Cerebellum (tissue), 4 donors: ENCODE measurements at places on chromosomes 6 and 20.

- DNase-seq = no peak
Observed at GRCh38 chr20:50304923-50305635, 114.4 kb downstream of the CEBPB start.

GRCh38 chr6:169146521-169146920, 107.1 kb downstream of the THBS2 start:
- no peak for DNase-seq

DNA sequence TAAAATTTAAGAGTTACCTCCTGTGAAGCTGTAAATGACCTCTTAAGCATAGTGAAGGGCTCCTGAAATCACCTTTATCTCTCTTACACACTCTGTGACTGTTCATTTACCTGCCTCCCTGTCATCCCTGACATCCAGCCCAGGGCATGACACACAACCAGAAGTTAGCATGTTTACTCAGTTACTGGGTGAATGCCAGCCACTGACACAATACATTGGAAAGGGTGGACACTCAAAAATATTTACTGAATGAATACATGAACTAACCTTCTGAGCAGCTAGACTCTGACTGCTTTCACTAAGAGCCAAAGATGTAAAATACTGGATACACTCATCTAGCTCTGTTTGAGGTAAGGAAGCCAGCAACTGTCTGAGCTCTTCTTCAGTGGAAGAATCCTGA, 25.3 kb downstream of the SERAC1 start:
- no peak for DNase-seq

- DNase-seq = no peak
Observed at GRCh38 chr6:130575557-130575956, 209.7 kb downstream of the TMEM200A start.

DNA sequence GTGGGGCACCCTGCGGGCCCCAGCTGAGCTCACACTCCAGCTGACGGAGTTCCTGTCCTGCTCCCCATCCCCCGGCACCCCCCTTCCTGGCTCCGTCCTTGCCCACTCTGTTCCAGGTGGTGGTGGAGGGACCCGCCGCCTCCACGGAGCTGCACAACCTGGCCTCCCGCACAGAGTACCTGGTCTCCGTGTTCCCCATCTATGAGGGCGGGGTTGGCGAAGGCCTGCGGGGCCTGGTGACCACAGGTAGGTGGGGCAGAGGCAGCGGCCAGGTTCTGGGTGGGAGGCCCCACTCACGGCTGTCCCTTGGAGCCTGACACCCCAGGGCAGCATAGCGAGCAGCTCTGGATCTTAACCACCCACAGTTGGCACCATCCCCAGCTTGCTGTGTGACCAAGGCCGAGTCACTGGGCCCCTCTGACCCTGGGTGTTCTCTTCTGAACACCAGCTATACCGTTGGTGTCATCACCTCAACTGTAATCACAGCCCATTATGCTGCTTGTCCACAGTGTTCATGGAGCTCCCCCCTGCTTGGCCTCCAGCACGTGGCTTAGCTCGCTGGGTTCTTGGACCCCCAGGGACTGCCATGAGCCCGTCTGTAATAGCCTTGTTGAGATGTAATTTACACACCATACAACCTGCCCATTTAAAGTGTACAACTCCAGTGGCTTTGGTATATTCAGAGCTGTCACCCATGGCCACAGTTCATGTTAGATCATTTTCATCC, 17.4 kb downstream of the COL20A1 start:
- DNase-seq = no peak

DNA sequence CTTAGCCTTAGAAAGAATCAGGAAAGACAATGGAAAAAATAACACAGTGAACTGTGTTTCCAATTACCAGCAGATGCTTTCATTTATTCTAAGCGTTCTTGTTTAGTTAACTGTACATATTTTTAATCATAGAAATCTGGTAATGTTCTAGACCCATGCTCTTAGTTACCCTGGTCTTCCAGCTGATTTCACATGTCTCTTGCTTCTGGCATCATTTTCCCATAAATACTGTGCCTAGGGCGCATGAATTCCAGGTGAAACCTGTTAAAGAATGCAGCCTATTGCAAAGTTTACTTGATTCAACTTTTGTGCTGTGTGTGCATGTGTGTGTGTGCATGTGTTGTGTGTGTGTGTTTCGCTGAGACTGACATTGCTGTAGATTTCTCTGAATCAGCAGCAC, 178.6 kb downstream of the PDE7B start:
- DNase-seq = no peak

- DNase-seq = no peak
Observed at GRCh38 chr6:22349528-22349927, 52.7 kb upstream of the PRL start.

GRCh38 chr6:29603930-29604329, 19.0 kb downstream of the OR2H2 start:
- DNase-seq = no peak

DNA sequence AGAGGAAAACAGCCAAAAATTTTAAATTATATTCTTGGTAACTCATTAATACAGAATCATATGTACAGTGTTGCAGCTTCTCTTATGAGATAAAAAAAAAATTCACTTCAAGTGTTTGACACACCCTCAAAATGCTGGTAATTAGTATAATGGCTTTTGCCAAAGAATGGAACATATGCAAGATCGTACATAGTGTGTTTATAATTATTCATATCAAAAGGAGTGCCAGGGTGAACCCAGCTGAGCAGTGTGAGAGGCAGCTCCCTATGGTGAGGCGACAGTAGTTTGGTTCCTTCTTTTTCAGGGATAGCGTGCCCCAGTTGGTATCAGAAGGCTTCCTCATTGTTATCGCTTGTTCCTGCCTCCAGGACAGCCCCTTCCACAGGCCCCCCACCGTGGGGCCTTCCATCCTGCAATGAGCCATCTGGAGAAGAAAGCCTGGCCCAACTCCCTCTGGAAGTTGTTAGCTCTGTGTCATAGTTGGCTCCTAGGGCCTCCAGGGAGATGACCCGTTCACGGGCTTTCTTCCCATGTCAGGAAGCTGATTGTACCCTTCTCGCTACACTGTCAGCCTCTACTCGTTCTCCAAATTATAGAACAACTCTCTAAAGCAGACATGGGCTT, 150.7 kb downstream of the FRK start:
- no peak for DNase-seq

GRCh38 chr6:131937226-131937625, 13.9 kb downstream of the CCN2 start:
- no peak for DNase-seq

GRCh38 chr20:53319716-53320115, 273.9 kb downstream of the ZNF217 start:
- DNase-seq = no peak

DNA sequence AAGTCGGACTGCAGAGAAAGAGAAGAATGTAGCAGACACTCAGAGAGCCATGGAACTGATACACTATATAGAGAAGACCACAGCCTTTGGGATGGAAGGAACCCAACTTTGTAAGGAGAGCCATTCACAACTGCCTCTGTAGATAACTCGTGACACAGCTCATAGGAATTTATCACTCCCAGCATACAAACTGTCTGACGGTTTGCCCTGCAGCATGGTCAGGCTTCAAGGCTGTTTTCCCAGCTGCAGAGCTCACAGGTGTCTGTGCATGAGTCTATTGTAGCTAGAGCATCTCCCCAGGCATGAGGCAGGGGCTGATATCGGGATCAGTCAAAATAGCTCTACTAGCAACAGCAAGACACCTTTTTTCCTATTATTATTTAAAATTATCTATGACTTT, 130.5 kb upstream of the DTNBP1 start:
- DNase-seq = no peak

DNA sequence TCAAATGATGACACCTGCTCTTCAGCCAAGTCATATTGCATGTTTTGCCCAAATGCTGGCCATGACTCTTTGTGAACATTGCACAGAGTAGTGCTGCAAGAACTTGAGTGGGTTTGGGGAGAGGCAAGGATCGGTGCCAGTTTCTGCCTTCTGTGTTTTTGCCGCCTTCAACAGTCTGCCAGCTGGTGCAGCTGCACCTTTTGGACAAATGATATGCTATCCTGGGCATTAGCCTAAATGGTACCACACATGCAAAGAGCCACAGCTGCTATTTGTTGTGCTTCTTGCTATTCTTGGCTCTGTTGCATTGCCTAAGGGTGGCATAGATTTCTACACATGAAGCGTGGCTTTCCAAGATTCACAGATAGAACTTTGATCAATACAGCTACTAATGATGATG, 189.0 kb upstream of the CCN2 start:
- no peak for DNase-seq

- DNase-seq = no peak
Observed at GRCh38 chr6:16450821-16451220, 212.4 kb downstream of the GMPR start.
